ENCODE measurements at places on chromosomes 1 and 21. TPM values are rescaled to one million over a fixed set of nuclear protein-coding genes. Genes with fewer than 3 reads are reported as not detected.

Gene NOS1AP
- total RNA-seq, result 8.3 TPM

Gene CA14
- 29.6 TPM for total RNA-seq

Gene THEM5
- total RNA-seq, result 1.1 TPM

Gene CD247
- 4.2 TPM for total RNA-seq

Data from motor neuron (in vitro differentiated cells).